ENCODE measurements at places on chromosomes 4 and X. TPM values are rescaled to one million over a fixed set of nuclear protein-coding genes. Genes with fewer than 3 reads are reported as not detected.

ACE2 gene
- total RNA-seq = not detected

GSX2 gene
- total RNA-seq = 3.2 TPM

CDKL2 gene
- total RNA-seq = 80.3 TPM

SSX1 gene
- not detected for total RNA-seq

KLHL13 gene
- total RNA-seq = 209 TPM

CCSER1 gene
- 155 TPM for total RNA-seq

SMARCA1 gene
- 76.1 TPM for total RNA-seq

MAGEC3 gene
- total RNA-seq = 0.23 TPM

OPHN1 gene
- 42.9 TPM for total RNA-seq

GRIPAP1 gene
- 38.8 TPM for total RNA-seq

NAP1L3 gene
- total RNA-seq = 164 TPM

CPE gene
- total RNA-seq = 539 TPM

XKRX gene
- total RNA-seq = 0.23 TPM

RBM46 gene
- total RNA-seq = 0.69 TPM

PF4V1 gene
- total RNA-seq = 1.6 TPM

GPRASP2 gene
- total RNA-seq = 125 TPM

PNMA5 gene
- total RNA-seq = 9.7 TPM

CXXC4 gene
- total RNA-seq = 68.0 TPM

NEUROG2 gene
- total RNA-seq = 1.6 TPM

CCKAR gene
- 4.6 TPM for total RNA-seq

CLGN gene
- total RNA-seq = 10.8 TPM

CXorf49 gene
- total RNA-seq = not detected

TECRL gene
- 1.2 TPM for total RNA-seq

ANOS1 gene
- 92.7 TPM for total RNA-seq

C4orf51 gene
- total RNA-seq = not detected

GNL3L gene
- 26.8 TPM for total RNA-seq

SEL1L3 gene
- 70.6 TPM for total RNA-seq

FAM133A gene
- total RNA-seq = 4.8 TPM

ENPP6 gene
- total RNA-seq = 1.8 TPM

SLC26A1 gene
- 1.8 TPM for total RNA-seq

PABPC1L2B gene
- total RNA-seq = 0.92 TPM

HEPH gene
- total RNA-seq = 13.1 TPM

CPZ gene
- 1.4 TPM for total RNA-seq

SPANXD gene
- not detected for total RNA-seq

CT45A5 gene
- 0.46 TPM for total RNA-seq

HSFX1 gene
- 2.3 TPM for total RNA-seq

L1CAM gene
- 182 TPM for total RNA-seq

PPBP gene
- 4.6 TPM for total RNA-seq

ATP6AP1 gene
- total RNA-seq = 83.0 TPM

FABP2 gene
- total RNA-seq = not detected

SUPT20HL2 gene
- total RNA-seq = not detected

FAM184B gene
- total RNA-seq = 9.0 TPM

NPNT gene
- total RNA-seq = 31.6 TPM

VCX2 gene
- total RNA-seq = not detected

SLC25A43 gene
- 3.9 TPM for total RNA-seq

REPS2 gene
- total RNA-seq = 26.3 TPM

MAGEA10 gene
- not detected for total RNA-seq

All from diencephalon (tissue), 1 donor.